ENCODE measurements at places on chromosomes 11 and 22. TPM values are rescaled to one million over a fixed set of nuclear protein-coding genes. Genes with fewer than 3 reads are reported as not detected.

Gene PAK1
- total RNA-seq, result 6.1 TPM

Gene TMPRSS5
- total RNA-seq, result 1.3 TPM

Gene KRTAP5-7
- total RNA-seq, result not detected

Gene MMP12
- not detected for total RNA-seq

Gene MOGAT2
- total RNA-seq, result 0.13 TPM

Gene IGSF9B
- 38.9 TPM for total RNA-seq

Gene FGF4
- not detected for total RNA-seq

- no peak for DNase-seq
Observed at GRCh38 chr11:22707119-22707899, 40.9 kb downstream of the GAS2 start.

DNA sequence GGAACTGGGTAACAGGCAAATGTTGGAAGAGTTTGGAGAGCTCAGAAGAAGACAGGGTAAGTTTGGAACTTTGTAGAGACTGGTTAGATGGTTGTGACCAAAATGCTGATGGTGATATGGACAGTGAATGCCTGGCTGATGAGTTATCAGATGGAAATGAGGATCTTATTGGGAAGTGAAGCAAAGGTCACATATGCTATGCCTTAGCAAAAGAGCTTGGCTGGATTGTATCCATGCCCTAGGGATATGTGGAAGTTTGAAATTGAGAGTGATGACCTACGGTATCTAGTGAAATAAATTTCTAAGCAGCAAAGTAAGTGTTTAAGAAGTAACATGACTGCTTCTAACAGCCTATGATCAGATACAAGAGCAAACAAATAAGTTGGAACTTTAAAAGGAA, 17.8 kb downstream of the BBOX1 start:
- DNase-seq, result no peak

- peak; percentile 64 for DNase-seq
Observed at GRCh38 chr11:70097783-70098563, 19.9 kb downstream of the ANO1 start.

GRCh38 chr22:27107386-27107785, 450.0 kb downstream of the MIAT start:
- no peak for DNase-seq

GRCh38 chr11:79168530-79169110, 272.2 kb downstream of the TENM4 start:
- no peak for DNase-seq

- no peak for DNase-seq
Observed at GRCh38 chr11:73521621-73522020, 76.3 kb downstream of the FAM168A start.

DNA sequence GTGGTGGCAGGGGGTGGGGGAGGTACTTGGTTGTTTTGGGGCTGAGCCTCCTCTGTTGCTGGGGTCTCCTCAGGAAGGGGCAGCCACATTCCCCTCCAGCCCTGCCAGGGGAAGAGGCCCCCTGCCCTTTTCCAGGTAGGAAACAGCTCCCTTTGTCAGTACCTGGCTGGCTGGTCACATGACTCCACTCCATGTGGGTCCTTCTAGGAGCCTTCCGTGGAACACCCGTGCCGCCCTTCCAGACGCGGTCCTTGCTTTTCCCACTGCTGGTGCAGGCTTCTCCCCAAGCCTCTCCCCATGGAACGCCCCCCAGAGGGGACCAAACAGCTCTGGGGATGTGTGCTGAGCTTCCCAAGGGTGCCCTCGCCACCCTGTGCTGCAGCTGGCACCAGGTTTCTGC, 19.9 kb downstream of the IFT27 start:
- no peak for DNase-seq

DNA sequence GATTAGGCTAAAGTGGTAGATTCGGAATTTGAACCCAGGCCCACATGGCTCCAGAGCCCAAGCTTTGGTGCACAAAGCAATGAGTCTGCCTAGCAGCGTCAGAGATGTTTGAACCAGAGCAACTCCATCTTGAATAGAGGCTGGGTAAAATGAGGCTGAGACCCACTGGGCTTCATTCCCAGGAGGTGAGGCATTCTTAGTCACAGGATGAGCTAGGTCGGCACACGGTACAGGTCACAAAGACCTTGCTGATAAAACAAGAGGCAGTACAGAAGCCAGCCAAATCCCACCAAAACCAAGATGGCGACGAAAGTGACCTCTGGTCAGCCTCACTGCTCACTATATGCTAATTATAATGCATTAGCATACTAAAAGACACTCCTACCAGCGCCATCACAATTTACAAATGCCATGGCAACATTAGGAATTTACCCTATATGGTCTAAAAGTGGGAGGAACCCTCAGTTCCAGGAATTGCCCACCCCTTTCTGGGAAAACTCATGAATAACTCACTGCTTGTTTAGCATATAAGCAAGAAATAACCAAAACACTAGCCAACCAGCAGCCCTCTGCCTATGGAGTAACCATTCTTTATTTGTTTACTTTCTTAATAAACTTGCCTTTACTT, 40.3 kb upstream of the DAGLA start:
- DNase-seq, result no peak

- no peak for DNase-seq
Observed at GRCh38 chr22:43892183-43892894, 526 bp upstream of the PNPLA5 start.

GRCh38 chr11:10438458-10438857, 16.6 kb upstream of the AMPD3 start:
- no peak for DNase-seq

DNA sequence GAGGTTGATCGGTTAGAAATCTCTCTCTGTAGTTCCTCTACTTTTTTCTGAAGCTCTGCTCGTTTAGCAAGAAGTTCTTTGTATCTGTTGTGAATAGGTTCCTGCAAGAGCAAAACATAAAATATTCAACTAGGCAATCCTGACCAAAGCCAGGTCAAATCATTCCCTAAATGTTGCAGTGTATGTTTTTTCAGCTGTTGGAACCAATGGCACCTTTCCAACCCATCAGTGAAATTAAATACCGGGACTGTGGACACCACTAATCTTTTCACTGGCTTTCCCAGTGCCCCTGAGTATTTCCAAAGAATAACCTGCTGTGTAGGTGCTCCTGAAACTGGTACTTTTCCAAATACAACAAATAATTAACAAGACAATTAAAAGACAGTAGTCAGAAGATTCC, 45.1 kb downstream of the CEP57 start:
- DNase-seq, result no peak

DNA sequence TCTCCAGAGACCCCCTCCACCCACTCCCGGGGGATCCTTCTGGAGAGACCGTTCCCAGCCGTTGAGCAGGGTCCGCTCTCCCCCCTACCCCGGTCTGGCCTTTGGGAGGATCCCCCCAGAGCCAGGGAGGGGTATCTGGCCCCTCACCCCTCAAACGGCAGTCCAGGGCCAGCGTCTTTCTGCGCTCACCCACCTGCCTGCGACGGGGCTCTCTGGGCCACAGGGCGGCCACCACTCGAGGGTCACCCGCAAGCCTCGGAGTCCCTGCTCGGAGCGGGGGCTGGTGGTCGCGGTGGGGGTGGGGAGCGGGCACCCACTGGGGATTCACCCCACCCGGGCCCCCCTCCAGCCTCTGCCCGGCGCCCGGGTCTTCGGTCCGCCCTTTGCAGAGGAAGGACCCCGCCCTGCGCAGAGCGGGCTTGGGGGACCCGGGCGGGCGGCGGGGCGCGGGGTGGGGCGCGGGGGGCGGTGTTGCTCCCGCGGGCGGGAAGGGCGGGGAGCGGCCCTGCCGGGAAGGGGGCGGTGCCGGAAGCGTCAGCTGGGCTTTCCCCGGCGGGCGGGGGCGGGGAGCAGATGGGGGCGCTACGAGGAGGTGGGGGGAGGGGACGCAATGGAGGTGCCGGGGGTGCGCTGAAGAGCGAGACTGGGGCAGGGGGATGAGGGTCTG, 16.6 kb downstream of the CRELD2 start:
- peak; percentile 92 for DNase-seq

DNA sequence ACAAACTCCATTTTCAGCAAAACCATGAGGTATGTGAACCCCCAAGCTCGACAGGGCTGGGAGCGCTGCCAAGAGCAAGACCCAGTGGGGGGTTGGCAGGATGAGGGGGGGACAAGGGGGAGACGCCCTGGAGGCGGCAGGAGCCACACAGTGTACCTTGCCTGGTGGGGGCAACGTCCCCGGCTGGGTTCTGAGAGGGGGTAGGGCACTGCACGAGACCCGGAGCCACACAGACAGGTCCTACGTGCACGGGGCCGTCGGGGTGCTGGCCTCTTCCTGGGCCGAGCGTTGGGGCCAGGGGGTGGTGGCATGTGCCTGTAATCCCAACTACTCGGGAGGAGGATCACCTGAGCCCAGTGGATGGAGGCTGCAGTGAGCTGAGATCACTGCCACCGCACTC, 28.8 kb downstream of the TBX1 start:
- peak; percentile 17 for DNase-seq

DNA sequence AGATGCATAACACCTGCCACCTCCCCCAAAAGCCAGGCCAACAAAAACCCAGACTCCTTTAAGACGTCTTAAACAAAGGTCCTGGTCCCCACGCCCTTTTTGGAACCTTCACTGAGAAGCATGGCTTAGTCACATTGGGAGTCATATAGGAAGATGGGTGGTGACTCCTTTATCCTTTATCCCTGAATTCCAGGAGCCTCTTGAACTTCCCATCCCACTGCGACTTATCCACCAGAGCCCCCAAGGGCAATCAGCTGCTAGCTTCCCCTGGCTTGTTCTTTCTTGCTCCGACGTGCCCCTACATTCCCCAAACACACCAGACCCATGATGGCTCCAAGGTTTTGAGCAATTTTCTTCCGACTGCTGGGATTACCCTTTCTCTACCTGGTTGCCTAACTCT, 567.0 kb upstream of the CADM1 start:
- DNase-seq, result no peak

DNA sequence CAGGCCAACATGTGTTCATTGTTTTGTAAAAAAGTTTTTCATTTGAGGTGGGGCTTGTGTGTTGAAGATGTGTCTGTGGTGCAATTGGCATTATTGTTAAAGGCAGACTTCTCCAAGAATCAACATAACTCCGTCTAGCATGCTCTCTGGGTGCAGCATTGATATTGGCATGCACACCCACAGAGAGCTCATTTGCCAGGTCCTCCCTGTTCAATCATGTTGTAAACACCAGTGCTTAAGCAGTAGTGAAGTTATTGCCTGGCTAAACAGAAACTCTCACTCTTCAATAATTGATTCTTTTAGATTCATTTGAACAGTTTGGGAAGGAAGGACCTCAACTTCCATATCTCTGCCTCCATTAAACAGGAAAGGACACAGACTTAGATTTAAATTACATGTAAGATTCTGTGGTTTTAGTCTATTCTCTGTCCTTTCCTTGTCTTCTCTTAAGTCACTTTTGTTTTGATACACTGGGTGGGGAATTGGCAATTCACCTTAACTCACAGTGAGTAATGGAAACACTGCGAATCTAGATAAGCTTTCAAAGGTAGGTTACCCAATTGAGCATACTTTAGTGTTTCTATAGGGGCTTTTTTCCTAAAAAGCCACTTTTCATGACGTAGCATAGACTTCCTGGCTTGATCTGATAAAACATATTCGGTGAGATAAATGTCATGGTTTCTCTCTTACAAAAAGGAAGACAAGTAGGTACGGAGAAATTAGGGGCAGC, 30.8 kb upstream of the EXPH5 start:
- no peak for DNase-seq

GRCh38 chr11:45605051-45605450, 60.4 kb downstream of the CHST1 start:
- DNase-seq, result no peak

- DNase-seq, result peak; percentile 62
Observed at GRCh38 chr11:63866211-63866610, 27.3 kb downstream of the MARK2 start.

DNA sequence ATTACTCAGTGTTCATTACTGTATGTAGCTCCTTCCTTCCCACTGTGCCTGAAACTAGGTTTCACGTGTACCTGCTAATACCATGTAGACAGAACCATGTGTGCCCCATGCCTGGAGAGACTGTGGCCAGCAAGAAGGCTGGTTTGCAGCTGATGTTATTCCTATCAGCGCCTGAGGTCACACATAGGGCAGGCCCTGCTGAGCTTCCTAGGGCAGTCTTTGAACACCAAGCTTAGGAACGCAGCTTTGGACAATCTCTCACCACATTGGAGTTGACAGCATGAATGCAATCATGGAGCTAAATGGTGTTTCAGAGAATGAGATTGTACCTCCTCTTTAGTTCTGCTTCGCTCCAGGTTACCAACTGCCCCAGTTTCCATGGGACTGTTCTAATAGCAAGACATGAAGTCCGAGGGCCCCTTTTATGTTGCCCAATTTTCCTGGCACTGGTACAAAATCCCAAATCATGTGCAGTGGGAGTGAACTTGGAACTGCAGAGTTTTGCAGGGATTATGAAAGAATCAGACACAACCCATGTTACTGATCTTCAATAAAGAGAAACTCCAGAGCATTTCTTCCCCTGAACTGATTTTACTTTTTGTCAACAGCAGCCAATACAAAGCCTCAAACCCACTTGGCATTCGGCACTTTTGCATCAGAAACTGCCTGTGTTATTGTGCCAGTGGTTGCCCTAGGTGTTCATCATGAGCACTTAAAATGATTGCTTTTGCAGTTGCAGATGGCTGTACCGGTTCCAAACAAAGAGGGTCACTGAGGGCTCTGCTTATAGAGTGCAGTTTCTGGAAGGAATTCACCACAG, 154.2 kb upstream of the TTC12 start:
- no peak for DNase-seq

DNA sequence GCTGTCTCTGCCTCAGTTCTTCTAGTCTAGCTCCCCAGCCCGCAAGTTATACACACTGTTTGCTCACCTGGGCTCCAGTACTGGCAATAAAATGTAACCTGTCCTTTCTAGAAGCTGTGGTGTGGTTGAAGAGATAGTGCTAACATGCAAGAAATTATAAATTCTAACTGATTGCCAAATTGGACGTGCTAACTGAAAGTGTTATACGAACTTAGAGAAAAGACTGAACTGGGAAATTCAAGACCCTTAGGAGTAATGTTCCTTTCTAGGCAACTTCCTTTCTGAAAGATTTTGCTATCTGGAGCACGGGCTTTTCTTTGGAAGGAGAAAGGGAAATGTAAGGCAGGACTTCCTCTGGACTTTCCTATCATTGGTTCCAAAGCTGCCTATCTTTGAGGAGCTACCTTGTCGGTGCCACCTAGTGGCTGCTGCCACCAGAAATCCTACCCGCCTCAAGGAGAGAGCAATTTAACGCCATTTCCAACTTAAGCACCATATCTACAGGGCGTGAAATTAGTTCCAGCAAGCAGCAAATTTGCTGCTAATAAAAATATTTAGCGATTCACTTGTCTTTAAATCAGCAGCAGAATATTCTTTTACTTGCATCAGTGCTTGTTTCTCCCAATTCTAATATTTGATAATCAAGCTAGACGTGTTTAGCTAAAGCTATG, 12.7 kb upstream of the TMEM218 start:
- DNase-seq, result peak; percentile 66

All from Right ventricle myocardium superior (tissue), 1 donor.